Stimulated activated CD8-positive, alpha-beta memory T cell treated with anti-CD3 and anti-CD28 coated beads, Interleukin-7, amount 100 ng/mL, for 48 hours (primary cell): ENCODE measurements at places on chromosomes 1 and 21.
A peak's percentile ranks its signal among the peaks of the same experiment; 100 is the strongest.

DNA sequence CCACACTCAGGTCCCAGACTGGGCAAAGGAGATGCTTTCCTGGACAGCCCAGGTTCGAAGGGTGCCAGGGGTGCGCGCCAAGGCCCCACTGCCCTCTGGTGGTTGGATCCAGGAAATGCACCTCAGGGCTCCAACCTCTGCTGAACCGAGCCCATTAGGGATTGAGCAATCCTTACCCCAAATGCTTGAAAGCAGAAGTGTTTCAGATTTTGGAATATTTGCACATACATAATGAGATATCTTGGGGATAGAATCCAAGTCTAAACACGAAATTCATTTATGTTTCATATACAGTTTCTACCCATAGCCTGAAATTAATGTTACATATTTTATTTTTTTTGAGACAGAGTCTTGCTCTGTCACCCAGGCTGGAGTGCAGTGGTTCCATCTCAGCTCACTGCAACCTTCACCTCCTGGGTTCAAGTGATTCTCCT, 57.4 kb downstream of the SLC9A1 start:
- DNase-seq: peak; percentile 45

DNA sequence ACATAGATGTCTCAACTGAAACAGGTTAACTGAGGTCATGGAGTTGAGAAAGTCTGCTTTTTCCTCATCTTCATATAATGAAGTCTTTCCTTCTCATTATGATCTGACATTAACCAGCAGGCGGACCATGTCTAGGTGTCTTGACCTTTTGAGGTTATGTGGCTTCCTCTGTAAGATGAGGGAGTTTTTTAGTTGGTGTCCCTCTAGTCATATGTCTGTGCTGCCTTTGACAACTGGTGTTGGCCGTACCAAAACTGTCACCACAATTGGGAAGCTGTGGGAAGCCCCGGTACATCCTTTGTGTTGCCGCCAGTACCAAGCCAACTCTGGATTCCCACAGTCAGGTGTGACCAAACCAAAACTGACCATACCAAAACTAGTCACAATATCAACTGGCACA, 105.1 kb downstream of the PBX1 start:
- DNase-seq: no peak

DNA sequence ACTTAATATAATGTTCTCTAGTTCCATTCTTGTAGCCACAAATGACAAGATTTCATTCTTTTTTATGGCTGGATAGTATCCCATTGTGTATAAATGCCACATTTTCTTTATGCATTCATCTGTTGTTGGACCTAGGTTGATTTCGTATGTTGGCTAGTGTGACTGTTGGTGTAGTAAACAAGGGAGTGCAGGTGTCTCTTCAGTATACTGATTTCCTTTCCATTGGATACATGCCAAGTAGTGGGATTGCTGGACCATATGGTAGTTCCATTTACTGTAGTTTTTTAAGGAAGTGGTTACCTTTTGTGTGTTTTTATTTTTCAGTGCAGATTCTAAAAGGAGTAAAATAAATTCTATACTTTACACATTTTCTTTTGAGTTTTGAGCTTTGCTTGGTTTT, 5.7 kb downstream of the PARK7 start:
- DNase-seq: no peak

DNA sequence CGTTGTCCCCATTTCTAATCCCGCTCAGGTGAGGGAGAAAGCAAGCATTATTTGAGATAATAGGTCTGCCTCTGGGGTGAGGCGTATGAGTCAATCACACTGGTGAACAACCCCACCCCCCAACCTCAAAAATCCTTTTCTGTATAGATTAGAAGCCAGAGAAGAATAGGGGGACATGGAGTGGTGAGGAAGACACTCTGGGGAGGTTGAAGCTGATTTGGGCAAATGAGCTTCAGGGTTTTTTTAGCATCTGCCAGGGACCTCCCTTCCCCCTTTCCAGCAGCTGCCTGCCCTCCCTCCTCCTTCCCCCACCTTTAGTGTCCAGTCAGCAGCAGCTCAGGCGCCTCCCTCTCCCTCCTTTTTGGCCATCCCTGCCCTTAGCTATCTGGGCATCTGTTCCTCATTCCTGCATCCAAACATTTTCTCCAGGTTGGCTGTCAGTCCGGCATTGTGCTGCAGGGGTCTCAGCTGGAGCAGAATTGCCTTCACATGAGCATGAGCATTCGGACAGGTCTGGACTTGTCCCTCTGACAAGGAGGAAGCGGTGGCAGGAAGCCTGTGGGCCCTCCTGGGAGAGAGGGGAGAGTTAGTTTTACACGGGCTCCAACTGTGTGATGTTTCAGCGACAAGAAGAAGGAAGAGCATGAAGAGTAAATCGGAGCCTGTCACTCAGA, 30.8 kb upstream of the PTGFRN start:
- no peak for DNase-seq

DNA sequence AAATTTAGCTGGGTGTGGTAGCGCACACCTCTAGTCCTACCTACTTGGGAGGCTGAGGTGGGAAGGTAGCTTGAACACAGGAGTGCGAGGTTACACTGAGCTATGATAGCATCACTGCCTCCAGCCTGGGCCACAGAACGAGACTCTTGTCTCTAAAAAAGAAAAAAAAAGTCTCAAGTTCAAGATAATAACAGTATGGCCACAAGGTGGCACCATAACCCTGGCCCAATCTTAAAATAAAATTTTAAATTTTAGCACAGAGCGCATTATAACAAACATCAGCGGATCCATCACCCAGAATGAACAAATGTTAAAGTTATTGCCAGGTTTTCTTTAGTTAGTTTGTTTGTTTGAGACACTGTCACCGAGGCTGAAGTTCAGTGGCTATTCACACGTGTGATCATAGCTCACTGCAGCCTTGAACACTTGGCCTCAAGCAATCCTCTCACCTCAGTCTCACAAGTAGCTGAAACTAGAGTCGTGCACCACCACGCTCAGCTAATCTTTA, 2.9 kb upstream of the HTR6 start:
- DNase-seq: no peak

- DNase-seq: no peak
Measured at GRCh38 chr1:7960867-7961215, 670 bp upstream of the PARK7 start.

- DNase-seq: no peak
Measured at GRCh38 chr1:206012086-206012859, 9.1 kb upstream of the RAB7B start.

- no peak for DNase-seq
Measured at GRCh38 chr21:33802481-33802880, 113.1 kb downstream of the ATP5PO start.

DNA sequence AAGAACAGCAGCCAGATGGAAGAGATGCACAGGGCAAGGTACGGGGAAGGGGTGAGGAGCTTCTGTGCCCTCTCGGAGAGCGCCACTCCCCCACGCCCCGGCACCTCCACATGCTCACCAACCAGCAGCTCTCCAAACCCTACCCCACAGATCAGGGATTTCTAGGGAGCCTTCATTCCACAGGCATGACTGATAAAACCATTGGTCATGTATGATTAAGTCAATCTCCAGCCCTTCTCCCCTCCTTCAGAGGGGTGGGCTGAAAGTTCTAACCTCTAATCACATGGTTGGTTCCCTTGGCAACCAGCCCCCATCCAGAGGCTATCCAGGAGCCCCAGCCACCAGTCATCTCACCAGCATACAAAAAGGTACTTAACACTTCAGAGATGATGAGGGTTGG, 144.7 kb downstream of the TGFBR3 start:
- no peak for DNase-seq

DNA sequence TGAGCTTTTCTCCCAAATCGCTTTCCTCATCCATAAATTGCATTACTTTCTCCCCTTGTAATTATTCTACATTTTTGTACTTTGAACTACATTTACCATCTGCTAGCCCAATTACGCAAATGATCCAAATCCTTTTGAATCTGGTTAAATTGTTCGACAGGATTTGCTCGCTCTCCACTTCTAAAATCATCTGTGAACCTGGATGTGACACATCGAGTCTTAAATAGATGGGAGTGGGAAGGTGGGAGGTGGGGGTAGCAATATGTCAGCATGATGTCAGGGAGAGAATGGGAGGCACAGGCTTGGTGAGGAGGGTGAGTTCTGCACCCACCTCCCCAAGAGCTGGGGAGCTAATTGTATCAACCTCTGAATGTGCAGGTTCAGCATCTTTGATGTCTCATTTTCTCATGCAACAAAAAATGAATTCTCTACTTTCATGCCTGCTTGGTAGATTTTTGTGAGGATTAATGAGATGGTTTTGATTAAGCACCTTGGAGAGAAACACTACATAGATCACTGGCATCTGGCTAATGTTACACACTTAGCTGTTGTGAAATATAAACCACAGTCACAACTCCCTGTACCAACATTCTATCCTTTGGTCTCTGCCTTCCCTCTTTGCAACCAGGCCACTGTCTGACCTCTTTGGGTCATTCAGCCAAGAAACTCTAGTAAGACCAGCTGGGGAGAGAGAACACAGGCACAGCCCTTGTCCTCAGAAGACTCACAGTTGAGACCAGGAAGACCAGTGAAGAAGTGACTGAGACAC, 165.1 kb downstream of the DAB1 start:
- DNase-seq: no peak

DNA sequence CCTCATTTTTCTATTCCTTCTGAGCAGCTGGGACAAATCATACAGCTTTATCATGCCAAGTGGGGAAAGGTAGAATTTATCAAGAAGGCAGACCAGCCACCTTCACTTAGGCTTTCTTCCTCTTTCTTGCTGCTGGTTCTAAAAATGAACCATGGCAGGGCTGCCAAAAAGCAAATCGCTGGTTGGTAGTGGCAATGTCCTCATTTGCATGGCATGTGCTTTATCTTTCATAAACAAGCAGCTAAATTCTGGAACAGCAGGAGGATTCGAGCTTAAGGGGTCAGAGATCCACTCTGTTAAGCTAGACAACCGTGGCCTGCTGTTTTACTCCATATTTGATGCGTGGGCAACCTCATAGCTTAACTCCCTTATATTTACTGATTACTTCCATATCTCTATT, 91.3 kb downstream of the RPE65 start:
- DNase-seq: no peak

DNA sequence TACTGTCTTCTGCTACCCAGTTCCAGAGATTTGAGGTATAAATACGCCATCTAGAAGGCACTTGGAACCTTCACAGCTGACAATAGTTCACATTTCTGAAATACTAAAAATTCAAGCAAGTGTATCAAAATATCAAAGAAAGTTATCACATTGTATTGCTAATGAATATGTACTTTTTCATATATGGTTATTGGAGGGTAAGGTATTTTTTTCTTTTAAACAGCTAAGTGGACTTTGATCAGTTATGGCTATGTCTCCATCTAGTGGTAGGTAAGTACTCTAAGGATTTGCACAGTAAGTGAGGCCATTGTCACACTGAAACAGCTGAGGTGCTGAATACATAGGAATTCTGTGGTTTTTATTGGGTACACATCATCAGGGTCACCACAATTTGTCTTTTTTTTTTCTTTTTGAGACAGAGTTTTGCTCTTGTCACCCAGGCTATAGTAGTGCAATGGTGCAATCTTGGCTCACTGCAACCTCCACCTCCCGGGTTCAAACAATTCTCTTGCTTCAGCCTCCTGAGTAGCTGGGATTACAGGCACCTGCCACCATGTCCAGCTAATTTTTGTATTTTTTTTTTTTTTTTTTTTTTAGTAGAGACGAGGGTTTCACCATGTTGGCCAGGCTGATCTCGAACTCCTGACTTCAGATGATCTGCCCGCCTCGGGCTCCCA, 49.1 kb upstream of the CR2 start:
- no peak for DNase-seq

DNA sequence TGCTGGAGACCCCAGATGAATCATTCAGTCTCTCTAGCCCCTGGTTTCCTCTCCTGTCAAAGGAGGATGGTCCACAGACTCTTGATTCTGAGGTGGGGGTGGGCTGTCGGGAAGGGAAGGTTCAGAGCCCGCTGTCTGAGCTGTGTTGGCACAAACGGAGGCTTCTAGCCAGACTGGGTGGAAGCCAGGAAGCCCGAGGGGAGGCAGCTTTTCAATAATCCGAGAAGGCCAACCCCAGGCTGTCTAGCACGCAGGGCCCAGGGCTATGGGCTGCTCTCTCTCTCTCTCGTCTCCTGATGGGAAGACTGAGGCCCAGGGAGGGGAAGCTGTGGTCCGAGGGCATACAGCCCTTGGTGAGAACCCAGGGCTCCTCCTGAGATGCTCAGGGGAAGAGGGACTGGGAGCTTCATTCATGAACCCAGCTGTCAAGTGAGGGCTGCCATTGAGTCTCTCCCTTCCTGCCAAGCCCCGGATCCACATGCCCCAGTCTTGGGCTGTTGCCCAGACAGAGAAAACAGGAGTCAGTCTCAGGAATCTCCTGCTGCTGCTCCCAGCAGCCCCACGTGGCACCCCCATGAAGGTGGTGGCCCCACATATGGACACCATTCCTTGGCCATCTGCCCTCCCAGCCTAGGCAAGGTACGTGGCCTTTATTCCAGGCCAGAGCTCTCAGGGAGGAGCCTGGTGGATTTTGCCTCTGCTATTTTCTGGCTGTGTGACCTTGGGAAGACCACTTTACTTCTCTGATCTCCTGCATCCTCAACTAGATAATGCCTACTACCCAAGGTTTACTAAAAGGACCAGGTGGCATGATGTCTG, 44.4 kb downstream of the RAP1GAP start:
- DNase-seq: no peak

DNA sequence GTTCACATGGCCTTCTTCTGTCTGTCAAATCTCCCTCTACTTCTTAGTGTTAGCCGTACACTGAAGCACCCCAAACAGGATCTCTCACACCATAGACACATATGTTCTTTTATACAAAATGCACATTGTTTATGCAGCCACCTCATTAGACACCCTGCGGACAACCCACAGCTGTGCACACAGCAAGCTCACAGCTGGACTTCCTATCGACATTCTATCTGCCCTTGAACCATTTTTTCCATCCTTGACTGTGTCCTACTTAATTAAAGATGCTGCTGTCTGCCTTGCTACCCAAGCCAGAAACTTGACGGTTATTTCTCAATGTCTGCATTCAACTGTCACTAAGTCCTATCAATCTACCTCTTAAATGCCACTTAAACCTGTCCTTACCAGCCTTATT, 3.2 kb upstream of the ZBTB21 start:
- no peak for DNase-seq

DNA sequence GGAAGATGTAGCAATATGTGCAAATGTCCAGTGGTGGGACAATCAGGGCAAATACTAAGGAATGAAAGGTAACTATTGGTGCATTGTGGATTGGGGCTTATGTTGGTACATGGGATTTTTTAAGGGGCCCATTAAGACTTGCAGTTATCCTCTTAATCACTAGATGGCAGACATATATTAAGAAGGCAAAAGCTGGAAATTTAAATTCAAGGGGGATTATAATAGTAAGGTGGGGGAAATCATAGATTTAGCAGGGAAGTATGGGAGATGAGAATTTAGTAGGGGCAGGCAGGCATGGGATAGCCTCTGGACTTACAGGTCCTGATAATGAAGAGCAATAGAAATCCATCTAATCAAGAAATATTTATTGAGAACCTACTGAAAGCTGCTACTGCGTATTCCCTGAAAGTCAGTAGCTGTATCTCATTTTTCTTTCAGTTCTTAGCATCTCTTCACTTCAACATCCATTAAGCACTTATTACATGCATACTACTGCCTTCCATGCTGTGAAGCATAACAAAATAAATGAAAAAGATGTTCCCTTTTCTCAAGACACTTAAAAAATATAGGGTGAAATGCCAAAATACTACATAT, 251.8 kb downstream of the CRB1 start:
- no peak for DNase-seq

- no peak for DNase-seq
Measured at GRCh38 chr1:229596925-229597699, 28.8 kb downstream of the TAF5L start.
